Activated CD8-positive, alpha-beta memory T cell treated with anti-CD3 and anti-CD28 coated beads for 4 hours (primary cell): ENCODE measurements at places on chromosomes 6 and 20.

GRCh38 chr20:52179331-52180179 is 12.0 kb downstream of the ZFP64 start:
- DNase-seq, result no peak

- DNase-seq, result no peak
These were observed 33.1 kb upstream of the CDYL start for GRCh38 chr6:4743062-4743461.

DNA sequence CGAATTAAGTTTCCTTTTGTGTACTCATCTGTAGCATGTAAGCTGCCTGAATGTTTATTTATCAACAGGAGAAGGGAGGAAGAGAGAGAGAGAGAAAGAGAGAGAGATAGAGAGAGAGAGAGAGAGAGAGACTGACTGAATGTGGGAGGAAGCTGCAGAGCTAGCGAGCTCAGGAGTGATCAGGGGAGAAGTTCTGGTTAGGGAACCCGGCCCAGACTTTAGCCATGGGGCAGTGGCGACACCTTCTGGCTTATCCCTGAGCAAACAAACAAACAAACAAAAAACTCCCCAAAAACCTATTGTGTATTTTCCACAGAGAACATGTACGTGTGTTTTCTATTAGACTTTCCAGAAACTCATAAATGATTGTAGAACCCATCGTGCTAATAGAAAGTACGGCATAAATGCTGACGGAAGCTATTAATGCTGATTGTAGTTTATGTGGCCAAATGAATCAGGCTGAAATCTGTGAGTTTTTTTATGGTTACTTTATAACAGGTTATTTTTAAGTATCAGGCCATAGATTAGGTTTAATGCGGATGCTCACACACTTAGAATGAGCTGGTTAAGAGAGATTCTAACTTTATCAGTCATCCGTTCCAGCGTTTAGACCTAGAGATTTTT is 92.8 kb downstream of the CLIC5 start:
- peak; percentile 31 for DNase-seq

DNA sequence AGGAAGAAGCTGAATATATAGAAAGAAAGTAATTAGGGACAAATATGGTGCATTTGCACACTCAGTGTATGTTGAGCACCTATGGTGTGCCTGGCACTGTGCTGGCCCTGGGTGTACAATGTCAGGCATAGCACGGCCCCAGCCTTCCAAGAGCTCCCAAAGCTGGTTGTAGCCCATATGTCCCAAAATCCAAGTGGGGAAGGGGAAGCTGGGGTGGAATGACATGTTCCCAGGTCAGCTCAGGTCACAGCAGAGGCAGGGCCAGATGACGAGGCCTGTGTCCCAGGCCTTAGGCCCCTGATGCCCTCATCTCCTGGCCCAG is 170.0 kb downstream of the VEGFA start:
- DNase-seq, result no peak

GRCh38 chr6:30757261-30757904 is 13.0 kb upstream of the IER3 start:
- DNase-seq, result no peak

- no peak for DNase-seq
These were observed 10.1 kb upstream of the MRGBP start for GRCh38 chr20:62786157-62786556.

- no peak for DNase-seq
These were observed 1096.4 kb upstream of the MAP3K7 start for GRCh38 chr6:91683240-91683639.

DNA sequence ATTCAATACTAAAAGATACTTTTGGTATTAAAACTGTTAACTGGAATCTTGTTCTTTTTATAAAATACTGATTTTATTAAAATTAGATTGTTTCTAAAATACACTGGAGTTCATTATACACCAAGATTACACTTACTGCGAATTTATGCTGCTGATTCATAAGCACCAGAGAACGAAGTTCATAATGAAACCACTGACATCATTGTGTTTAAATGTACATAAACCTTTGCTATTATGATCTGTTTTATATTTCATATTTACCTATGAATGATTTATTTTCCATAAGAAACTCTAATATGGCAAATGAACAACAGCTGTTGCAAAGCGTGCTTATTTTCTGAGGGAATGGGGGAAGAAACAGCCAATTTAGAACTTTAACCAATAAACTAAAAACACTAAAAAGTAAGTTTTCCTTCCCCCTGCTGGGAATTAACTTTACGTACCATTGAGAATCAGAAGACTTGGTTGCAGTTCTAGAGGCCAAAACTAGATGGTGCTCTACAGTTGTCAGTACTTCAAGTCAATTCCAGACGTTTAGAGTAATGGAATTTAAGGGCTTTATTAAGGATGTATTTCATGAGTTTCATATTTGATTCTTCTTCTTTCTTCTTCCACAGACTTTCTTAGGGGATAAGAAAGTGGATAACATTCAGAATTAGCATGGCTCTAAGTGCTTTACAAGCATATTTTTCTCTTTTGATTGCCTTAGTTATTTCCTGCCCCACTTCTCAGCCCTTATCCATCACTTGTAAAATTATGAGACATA is 30.8 kb upstream of the COL19A1 start:
- DNase-seq, result no peak

DNA sequence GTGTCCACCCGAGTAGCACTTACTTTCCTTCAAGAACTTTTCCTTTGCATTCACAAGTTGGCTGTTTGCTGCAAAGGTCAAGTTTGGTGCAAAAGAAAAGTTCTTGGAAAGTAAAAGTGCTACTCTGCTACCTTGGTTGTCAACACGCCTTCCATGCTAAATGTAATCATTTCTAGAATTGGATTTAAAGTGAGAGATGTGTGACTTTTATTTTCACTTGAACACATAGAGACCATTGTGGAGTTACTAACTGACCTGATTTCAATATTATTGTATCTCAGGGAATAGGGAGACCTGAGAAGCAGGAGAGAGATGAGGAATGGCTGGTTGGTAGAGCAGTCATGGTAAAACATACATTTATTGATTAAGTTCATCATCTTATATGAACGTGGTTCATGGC is 49.7 kb upstream of the IFNGR1 start:
- DNase-seq, result no peak

DNA sequence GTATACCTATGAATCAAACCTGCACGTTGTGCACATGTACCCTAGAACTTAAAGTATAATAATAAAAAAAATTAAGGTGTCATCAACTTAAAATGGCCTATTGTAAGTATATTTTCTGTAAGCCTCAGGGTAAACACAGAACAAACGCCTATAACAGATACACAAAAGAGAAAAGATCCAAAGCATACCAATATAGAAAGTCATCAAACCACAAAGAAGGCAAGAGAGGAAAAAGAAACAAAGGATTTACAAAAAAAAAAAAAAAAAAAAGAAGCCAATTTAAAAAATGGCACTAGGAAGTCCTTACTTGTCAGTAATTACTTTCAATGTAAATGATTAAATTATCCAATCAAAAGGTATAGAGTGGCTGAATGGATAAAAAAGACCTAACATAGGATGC is 24.6 kb upstream of the ASF1A start:
- DNase-seq, result no peak

- no peak for DNase-seq
These were observed 1373.5 kb downstream of the GRIK2 start for GRCh38 chr6:102766963-102767362.

GRCh38 chr6:35044145-35044745 is 96.9 kb downstream of the TCP11 start:
- no peak for DNase-seq

DNA sequence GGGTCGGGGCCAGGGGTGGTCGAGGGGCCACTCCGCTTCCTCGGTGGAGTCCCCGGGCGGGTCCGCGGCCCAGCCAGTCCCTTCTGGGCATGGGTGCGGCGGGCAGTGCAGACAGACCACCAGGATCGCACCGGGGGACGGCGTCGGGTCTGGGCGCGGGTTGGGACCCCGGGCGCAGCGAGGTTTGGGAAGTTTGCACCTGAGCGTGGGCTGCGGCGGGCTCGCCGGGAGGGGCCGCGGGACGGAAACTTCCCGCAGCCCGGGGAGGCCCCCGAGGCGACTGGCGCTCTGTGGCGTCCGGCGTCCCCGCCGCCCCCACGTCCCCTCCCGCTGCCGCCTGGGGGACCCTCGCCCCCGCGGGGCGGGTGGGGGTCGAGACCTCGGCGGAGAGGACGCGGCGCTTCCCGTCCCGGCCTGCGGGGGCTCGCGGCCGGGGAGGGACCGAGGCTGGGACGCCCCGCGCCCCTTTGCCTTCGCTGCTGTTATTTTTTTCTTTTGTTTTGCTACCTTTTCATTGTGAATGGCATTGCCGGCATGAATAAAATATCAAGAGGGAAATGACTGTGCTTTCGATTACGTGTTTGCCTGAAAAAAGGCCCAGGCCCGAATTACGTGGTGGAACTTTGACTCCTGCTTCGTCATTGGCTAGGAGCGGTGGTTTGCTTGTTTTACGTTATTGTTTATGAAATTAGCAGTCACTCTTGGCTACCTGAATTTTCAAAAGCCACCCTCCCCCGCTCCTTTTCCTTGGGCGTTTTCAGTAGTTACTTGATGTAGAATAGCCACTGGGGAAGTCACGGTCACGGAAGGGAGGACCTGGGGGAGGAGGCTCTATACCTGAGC is 703 bp downstream of the SNX9 start:
- DNase-seq, result peak; percentile 59

DNA sequence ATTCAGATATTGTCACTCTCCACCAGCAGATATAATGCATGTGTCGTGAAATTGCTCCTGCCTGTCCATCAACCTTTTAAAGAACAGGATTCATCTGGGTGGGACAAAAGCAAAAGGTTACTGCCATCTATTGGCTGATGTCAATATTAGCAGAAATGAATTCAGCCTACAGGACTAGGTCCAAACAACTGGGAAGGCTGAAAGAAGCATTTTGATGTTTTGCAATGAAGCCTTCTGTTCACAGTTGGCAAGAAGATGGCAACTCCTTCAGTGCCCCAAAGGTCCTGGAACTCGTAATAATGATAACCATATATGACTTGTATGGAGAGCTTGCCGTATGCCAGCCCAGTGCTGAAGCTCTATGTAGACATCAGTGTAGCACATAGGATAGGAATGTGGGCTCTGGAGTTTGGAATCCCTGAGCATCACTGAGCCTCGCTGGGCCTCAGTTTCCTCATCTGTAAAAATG is 7.5 kb downstream of the BCAS1 start:
- DNase-seq, result no peak

- DNase-seq, result no peak
These were observed 139.0 kb downstream of the PRDM13 start for GRCh38 chr6:99745651-99746050.

- no peak for DNase-seq
These were observed 764.6 kb downstream of the TBC1D32 start for GRCh38 chr6:120569714-120570113.

DNA sequence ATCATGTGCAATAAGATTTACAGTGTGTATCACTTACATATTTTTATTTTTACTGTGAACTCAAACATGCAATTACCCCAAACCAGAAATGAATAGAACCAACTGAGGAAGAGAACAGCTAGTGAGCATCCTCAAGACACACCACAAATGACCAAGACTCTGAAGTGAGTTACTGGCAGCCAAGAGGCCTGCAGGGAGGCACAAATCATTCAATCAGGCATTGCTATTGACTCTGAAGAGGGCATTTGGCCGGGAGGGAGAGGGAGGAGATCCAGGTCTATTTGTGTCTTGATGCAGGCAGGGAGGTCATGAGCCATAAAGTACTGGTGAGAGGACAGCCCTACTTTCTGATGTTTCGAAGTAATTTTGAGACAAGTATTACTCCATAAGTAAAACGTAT is 257.7 kb downstream of the BCKDHB start:
- DNase-seq, result no peak

DNA sequence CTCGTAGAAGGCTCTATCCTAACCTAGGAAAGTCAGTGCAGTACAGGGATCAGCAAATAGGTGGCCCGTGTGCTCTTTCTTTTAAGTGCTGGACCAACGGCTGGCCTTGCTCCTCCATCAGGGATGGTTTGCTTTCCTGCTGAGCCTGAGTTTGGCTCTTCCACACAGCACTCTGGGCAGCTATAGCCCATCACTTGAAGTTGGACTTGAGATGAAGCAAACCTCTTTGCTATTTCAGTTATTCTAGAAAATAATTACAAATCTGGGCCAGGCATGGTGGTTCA is 66.9 kb upstream of the KCNK16 start:
- no peak for DNase-seq

- no peak for DNase-seq
These were observed 117.8 kb upstream of the FOXO3 start for GRCh38 chr6:108442770-108443520.

DNA sequence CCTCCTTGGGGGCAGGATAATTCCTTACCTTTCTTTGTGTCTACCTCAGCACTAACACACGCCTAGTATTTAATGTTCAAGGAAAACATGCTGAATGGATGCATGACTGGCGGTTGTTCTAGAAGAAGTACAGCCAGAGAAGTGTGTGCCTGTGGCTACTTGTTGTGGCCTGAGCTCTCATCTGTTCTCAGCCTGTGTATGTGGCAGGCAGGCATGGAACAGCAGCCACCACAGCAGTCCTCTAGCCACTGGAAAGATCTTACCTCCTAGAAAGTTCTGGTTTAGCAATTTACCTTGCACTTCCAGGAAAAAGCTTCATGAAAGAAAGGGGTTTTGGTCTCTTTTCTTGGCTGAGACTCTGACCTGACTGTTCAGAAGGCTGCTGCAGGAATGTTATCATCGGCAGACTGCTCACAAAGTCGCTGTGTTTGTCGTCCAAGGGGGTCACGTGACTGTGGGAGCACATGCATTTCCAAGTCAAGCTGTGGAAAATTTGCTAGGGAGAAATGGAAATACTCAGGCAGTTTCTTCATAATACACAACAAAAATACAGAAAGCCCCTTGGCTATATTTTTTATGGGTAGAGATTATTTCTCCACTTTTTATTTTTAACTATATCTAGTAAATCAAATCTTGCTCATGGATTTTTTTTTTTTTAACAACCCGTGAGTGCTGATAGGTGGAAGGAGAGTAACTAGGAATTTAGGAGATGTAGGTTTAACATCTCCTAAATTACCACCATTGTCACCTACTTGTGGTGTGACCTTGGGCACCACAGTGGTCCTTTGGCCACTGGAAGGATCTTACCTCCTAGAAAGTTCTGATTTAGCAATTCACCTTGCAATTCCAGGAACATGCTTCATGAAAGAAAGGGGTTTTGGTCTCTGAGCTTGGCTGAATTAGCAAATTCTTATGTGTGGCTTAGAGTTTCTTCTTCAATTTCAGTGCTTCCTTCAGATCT is 110.8 kb upstream of the GPR6 start:
- DNase-seq, result no peak

DNA sequence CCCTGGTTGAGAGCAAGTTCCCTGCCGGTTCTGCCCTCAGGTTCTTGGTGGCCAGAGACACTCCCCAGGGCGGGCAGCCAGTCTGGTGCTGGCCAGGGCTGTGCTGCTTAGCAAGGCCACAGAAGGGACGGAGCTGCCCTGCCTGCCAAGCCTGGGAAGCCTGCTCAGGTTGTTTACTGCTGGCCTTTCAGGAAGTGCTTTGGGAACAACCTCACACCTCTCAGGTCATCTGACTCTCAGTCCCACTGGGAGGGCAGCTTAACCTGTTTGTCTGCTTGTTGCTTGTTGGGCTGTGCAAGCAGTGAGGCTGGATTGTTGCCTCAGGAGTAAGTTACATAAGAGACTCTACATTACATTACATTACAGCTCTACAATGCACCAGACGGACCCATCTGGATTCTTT is 75.8 kb upstream of the AFDN start:
- no peak for DNase-seq
